Thoracic aorta (tissue), 2 donors: ENCODE measurements at places on chromosomes 1 and 21. TPM values are rescaled to one million over a fixed set of nuclear protein-coding genes. Genes with fewer than 3 reads are reported as not detected.

DNA sequence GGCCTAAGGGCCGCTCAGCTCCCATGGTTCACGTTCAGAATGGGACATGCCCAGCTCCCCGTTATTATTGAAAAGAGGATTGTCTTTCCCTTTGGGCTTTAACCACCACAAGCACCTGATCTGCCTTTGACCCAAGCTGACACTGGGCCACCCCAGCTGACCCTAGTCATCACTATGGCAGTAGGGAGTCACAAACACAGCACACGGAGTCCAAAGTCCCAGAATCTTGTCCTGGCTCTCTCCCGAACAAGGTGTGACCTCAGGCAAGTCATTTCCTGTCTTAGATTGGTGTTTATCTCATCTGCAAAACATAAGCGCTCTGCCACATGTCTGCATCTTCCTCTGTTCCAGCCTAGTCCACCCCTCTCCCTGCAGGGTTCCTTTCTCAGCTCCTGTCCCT lies 31.5 kb downstream of the IGFN1 start:
- no peaks in the 10 kb centered on the region for H3K4me1 ChIP-seq
- H3K36me3 ChIP-seq = no peaks in the 10 kb centered on the region
- no peak overlapping the region for H3K4me3 ChIP-seq

DNA sequence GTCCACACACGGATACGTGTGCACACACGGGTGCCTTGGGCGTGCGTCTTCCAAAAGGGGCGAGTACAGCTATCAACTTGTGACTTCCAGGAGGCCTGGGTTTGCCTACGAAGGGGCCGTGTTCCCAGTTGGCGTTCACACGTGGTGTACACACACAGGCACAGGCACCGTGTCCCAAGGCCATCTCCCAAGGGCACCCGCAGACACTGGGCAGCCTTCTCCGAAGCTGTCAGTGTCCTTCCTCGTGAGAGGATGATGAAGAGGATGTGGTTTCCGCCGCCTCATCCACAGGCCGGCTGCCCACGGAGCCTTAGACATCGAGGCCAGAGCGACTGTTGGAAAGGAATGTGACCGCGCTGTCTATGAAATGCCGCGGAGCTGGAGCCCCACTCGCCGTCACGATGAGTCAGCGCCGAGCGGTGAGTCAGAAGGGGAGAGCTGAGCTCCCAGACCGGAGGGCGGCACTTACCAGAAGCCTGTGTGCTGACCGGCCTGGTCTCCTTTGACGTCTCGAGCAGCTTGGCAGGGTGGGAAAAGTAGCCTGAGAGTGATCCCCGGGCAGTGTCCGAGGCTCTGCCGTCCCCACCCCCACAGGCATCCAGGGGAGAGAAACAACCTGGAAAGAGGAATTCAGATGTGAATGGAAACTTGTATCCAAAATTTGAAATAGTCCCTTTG lies 141.4 kb upstream of the ARHGEF16 start:
- peak; percentile 97 for DNase-seq
- no peaks in the 10 kb centered on the region for H3K36me3 ChIP-seq
- peaks cover 28% of the 10 kb centered on the region for H3K4me1 ChIP-seq
- H3K4me3 ChIP-seq = peak overlapping the region; percentile 58

GRCh38 chr1:160823296-160823695 lies 27.3 kb downstream of the LY9 start:
- no peaks in the 10 kb centered on the region for H3K4me1 ChIP-seq
- H3K4me3 ChIP-seq = no peak overlapping the region
- no peak for DNase-seq
- H3K36me3 ChIP-seq = no peaks in the 10 kb centered on the region
- H3K27me3 ChIP-seq = no peaks in the 10 kb centered on the region

DNA sequence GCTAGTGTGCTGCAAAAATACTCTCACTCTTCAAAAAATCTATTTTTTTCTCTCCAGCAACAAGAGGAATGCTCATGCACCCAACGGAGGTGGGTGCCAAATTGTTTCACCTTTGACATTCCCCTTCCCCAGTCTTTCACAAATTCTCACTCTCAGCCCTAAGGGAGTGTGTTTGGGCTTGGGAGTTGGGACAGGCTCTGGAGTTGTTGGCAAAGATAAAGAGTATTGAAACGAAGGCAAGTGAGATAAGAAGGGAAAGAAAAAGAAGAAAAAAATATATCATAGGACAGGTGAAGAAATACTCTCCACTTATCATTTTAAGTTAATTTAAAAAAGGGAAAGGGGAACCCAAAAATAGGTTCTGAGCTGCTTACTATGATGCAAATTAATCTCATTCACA lies 82.6 kb downstream of the UCHL5 start:
- no peak overlapping the region for H3K4me3 ChIP-seq
- no peaks in the 10 kb centered on the region for H3K4me1 ChIP-seq
- H3K27me3 ChIP-seq = no peaks in the 10 kb centered on the region
- no peak overlapping the region for H3K27ac ChIP-seq
- no peaks in the 10 kb centered on the region for H3K36me3 ChIP-seq

DNA sequence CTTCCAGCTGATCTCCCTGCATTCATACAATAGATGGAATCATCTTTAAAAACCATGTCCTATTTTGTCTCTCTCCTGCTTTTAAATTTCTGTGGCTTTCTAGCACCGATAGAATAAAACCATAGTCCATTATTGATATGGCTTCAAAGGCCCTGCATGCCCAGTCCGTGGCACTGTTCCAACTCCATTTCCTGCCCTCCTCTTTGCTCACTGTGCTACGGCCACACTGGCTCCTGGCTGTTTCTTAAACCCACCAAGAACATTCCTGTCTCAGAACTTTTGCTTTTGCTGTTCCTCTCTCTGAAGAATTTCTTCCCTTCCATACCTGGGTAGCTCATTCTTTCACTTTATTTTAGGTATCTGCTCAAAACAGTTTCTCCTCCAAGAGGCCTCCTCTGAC lies 7.2 kb downstream of the SLAMF1 start:
- no peaks in the 10 kb centered on the region for H3K27me3 ChIP-seq
- H3K36me3 ChIP-seq = no peaks in the 10 kb centered on the region
- no peak overlapping the region for H3K4me3 ChIP-seq
- DNase-seq = no peak
- no peak overlapping the region for H3K27ac ChIP-seq
- no peaks in the 10 kb centered on the region for H3K4me1 ChIP-seq

DNA sequence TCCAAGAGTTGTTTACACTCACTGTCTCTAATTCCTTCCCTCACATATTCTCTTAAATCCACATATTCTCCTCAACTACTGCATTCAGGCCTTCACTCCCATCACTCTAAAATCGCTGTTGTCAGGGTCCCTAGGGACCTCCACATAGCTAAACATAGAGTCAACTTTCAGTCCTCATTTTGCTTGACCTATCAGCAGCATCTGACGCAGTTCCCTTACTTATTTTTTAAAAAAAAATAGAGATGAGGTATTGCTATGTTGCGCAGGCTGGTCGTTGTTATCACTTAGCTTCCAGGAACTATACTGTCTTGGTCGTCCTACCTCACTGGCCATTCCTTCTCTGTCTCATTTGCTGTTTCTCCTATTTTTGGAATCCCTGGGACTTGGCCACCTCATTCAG lies 11.7 kb upstream of the PLEKHO1 start:
- no peak overlapping the region for H3K27ac ChIP-seq
- no peaks in the 10 kb centered on the region for H3K36me3 ChIP-seq
- H3K27me3 ChIP-seq = no peaks in the 10 kb centered on the region
- H3K4me3 ChIP-seq = no peak overlapping the region
- no peaks in the 10 kb centered on the region for H3K4me1 ChIP-seq

The GPR3 gene
- total RNA-seq = not detected

The APOBEC4 gene
- total RNA-seq = not detected

The CCDC28B gene
- not detected for total RNA-seq

The NLRP3 gene
- 5.1 TPM for total RNA-seq
